ENCODE measurements at places on chromosomes 7 and 10.

- DNase-seq: no peak
Measured at GRCh38 chr7:92856436-92856835, 20.1 kb upstream of the CDK6 start.

- DNase-seq: no peak
Measured at GRCh38 chr7:91243591-91244301, 20.5 kb upstream of the FZD1 start.

- DNase-seq: no peak
Measured at GRCh38 chr7:21373031-21373430, 54.9 kb upstream of the SP4 start.

DNA sequence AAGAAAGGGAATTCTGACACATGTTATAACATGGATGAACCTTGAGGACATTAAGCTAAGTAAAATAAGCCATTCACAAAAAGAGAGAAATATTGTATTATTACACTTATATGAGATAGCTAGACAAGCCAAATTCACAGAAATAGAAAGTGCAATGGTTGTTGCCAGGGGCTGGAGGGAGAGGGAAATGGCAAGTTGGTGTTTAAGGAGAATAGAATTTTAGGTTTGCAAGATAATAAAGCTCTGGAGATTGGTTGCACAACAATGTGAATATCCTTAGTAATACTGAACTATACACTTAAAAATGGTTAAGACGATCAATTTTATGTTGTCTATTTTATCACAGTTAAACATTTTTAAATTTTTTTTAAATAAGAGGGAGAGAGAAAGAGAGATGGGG, 25.0 kb upstream of the ADD3 start:
- no peak for DNase-seq

GRCh38 chr10:91607646-91608403, 25.0 kb downstream of the PPP1R3C start:
- DNase-seq: no peak

DNA sequence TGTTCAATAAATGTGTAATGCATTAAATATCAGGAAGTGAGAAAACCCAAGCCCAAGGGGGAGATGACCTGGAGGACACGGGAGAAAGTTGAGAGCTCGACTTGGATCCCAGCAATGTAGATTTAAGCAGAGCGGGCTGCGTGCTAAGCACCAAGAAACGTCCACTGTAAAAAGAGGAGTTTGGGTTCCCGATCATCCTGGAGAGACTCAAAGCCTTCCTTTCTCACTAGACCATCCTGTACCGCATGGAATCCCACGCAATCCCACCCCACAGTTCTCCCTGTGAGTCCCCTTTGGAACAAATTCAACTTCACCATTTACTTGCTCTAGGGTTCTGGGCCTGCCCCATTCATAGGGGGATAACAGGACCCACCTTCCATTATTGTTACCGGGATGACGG, 2.4 kb downstream of the TRPV6 start:
- no peak for DNase-seq

- peak; percentile 60 for DNase-seq
Measured at GRCh38 chr7:56033671-56034432, 17.4 kb downstream of the PSPH start.

GRCh38 chr10:15795036-15795792, 65.1 kb downstream of the MINDY3 start:
- DNase-seq: no peak

DNA sequence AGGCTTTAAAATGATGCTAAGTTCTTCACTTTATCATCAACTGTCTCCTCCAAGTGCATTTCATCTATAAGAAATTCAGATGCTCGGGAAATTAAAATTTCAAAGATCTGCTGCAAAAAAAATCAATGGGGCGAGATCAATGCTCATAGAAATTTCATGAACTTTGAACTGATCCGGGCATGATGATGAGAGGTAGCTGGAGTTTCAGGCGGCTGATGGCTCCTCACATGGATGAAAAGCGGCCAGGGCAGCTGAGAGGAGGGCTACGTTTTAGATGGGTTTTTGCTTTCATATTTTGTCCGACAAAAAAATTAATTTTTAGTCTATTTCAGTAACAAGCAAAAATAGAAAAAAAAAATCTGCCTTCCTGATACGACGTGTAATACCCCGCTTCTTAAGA, 109.9 kb downstream of the EBF3 start:
- no peak for DNase-seq

- DNase-seq: no peak
Measured at GRCh38 chr7:64907641-64908326, 4.7 kb downstream of the ZNF273 start.

DNA sequence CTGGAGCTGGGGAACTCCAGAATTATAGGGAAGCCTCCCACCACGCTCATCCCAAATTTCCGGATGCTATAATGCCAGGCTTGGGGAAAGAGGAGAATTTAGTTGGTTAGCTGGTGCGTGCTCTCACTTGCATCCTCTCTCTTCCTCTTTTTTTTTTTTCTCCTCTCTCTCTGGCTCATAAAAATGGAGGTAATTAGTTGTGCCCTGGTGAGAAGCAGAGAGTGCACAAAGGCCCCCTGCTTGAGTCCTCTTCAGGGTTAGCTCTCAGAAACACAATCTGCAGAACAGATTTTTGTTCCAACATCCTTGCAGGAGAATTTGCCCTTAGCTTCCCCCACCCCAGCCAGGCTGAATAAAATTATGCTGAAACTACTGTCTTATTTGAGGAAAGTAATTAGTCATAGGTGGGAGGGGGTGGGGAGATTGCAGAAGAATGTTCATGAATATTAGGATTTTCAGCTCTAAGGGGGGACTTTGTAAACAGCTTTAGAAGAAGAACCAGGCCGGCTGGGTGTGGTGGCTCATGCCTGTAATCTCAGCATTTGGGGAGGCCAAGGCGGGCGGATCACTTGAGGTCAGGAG, 7.6 kb downstream of the SERPINE1 start:
- DNase-seq: no peak

GRCh38 chr10:63283093-63283492, 150.0 kb downstream of the NRBF2 start:
- DNase-seq: no peak

DNA sequence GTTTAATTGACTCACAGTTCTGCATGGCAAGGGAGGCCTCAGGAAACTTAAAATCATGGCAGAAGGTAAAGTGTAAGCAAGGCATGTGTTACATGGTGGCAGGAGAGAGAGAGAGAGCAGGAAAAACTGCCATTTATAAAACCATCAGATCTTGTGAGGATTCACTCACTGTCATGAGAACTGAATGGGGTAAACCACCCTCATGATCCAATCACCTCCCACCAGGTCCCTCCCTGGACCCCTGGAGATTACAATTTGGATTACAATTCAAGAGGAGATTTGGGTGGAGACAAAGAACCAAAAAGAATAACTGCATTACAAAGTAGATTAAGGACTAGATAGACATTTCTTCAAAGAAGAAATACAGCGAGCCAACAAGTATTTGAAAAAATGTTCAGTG, 324.1 kb downstream of the THSD7A start:
- DNase-seq: no peak
